ENCODE measurements at places on chromosomes 6 and 20.

DNA sequence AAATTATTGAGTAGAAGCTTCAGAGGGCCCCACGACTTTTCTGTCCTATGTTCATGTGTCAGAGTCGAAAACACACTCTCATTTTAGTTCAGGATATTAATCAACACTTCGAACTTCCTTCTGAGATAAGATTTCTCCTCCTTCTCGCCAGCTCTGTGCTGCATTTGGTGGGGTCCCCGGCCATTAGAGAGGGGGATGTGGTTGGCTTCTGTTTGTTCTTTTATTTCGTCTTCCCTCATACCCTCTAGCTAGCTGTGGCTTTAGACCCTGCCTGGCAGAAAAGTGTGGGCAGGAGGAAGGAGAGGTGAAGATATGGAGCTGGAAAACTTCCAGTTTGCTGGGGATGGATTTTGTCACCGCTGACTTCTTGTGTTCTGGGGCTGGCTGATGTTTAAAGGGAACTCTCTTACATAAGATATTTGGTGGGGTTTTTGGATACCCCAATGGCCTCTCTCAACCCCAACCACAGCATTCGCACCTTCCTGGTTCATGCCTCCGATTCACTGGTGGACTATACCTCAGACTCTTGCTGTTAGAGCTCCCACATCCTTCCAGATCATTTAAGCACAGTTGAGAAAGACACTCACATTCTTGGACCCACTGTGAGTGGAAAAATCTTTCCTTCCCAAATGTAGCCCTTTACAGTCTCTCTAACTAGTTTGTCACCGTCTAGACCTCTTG, 30.7 kb upstream of the TMX4 start:
- DNase-seq: no peak

- DNase-seq: no peak
Observed at GRCh38 chr20:64025826-64026412, 10.1 kb upstream of the C20orf204 start.

- DNase-seq: no peak
Observed at GRCh38 chr6:44522871-44523270, 135.4 kb downstream of the CDC5L start.

GRCh38 chr6:149246691-149247384, 70.7 kb upstream of the TAB2 start:
- DNase-seq: no peak

DNA sequence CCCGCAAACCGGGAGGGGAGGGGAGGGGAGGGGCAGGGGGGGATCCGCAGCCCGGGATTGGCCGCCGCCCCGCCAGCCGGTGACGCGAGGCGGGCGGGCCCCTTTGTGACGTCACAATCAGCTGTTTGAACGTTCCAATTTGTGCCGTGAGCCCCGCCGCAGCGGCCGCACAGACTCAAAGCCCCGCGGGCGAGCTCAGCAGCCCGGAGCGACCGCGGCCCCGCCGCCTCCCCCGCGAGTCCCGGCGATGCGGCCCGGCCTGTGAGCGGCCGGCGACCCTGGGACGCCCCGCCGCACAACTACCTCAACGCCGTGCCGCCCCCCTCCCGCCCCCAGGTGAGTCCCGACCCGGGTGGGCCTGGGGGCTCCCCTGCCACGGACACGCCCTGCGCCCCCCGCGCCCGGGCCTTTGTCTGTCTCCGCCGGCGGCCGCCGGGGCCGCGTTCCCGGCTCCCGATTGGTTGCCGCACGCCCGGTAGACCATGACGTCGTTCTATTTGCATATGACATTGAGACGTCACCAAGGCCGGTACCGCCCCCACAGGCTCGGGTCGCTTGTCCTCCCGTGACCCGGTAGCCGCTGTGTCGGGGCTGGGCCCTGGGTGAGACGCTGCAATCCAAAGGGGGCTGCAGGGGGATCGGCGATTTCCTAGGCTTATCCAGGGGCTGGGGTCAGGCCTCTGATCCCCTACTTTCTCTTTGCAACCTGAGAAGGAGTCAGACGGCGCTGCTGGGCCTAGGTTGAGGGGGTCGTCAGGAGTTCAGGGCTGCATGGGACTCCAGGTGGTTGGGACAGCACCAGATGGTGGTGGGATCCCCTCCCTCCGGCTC, at the start of gene TP53INP2:
Gene TP53INP2 (plus strand): TSS at position 168 of the 831 bp plus-strand sequence. CDS start 4,396 bp downstream, outside the sequence.
- DNase-seq: peak; percentile 95

DNA sequence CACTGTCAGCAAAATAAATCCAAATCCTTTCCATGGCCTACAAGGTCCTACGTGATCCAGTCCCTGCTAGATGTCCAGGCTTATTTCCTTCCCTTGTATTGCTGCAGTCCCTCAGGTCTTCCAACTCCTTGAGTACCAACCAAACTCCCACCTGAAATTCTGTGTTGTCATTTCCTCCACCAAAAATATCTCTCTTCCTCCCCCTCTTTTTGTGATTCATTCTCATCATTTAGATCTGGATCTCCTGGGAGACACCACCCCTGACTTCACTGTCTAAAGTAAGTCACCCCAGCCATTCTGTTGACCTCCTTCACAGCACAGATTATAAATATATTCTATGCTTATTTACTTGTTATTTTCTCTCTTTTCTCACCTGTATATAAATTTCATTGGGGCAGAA, 9.0 kb upstream of the LOC128125822 start:
- no peak for DNase-seq

DNA sequence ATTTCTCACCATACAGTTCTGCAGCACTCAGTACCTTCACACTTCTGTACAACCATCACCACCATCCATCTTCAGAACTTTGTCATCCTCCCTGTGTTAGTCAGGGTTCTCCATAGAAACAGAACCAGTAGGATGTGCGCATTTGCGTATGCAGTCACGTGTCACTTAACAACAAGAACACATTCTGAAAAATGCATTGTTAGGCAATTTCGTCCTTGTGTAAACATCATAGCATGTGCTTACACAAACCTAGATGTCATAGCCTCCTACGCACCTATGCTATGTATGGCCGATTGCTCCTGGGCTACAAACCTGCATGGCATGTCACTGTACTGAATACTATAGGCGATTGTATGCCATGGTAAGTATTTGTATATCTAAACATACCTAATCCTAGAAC, 66.2 kb upstream of the PTPRT start:
- DNase-seq: no peak

- DNase-seq: no peak
Observed at GRCh38 chr20:46215913-46216707, 92.2 kb downstream of the CDH22 start.

DNA sequence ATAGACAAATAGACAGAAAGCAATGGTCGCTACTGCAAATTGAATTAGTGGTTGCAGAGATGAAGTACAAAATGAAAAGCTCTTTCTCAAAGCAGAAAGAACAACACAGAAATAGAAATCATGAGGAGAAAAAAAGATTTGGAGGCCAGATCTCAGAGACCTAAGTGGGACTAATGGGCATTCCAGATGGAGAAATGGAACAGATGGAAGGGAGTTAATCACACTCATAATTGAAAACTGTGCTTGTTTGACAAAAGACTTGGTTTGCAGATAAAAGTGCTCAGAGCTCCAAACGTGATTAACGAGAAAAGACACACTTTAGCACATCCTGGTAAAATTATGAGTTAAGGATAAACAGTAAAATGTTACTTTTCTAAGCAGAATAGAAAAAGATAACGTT, 58.1 kb upstream of the SNRPB2 start:
- DNase-seq: peak; percentile 62

- DNase-seq: peak; percentile 82
Observed at GRCh38 chr20:24964506-24964840, 15.4 kb downstream of the CST7 start.

- DNase-seq: no peak
Observed at GRCh38 chr6:43277643-43278523, 20.2 kb upstream of the SLC22A7 start.

- DNase-seq: no peak
Observed at GRCh38 chr20:57957411-57958049, 247.7 kb upstream of the PMEPA1 start.

- no peak for DNase-seq
Observed at GRCh38 chr20:31543966-31544598, 29.8 kb downstream of the HM13 start.

DNA sequence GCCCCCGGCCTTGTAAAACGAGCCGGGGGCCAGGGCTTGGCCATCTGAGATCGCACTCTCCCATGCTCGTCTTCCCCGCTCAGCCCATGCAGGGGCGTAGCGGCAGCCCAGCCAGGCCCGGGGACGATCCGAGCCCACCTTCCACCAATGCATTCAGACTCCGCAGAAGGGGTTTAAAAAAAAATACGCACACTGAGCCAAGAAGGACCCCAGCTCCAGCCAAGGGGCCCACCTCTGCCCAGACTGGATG, 320 bp downstream of the GSTA4 start:
- peak; percentile 83 for DNase-seq

- peak; percentile 14 for DNase-seq
Observed at GRCh38 chr20:50577175-50578018, 67.2 kb downstream of the PTPN1 start.

DNA sequence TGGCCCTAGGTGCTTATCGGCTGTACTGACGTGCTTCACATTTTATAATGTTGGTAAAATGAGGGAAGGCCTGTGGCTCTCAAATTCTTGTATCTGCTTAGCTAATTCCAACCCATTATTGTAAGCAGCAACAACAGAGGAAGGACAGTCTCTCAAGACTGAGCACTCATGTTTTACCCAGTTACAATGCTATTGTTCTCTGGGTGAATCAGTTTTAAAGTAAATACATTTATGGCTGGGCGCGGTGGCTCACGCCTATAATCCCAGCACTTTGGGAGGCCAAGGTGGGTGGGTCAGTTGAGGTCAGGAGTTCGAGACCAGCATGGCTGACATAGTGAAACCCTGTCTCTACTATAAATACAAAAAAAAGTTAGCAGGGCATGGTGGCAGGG, 194.6 kb downstream of the PRKN start:
- DNase-seq: peak; percentile 35

DNA sequence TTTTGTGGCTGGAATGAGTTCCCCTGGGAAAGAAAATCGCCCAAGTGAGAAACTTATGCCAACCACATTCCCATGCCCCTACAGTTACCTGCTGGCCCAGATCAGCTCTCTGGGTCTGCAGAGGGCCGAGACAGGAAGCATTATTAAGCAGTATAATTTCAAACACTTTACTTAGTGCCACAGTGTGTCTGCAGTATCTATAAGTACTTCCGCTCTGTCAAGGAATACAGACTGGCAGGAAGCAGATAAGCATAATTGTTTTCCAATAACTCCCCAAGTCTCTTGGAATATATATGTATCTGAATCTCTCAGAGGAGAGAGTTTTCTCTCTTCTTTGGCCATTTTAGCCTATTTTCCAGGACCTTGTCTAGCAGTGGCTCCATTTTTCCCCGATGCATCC, 24.9 kb downstream of the SAYSD1 start:
- no peak for DNase-seq

- no peak for DNase-seq
Observed at GRCh38 chr20:51208162-51208561, 185.3 kb upstream of the KCNG1 start.

GRCh38 chr20:10475225-10475624, 40.1 kb downstream of the SLX4IP start:
- DNase-seq: no peak

DNA sequence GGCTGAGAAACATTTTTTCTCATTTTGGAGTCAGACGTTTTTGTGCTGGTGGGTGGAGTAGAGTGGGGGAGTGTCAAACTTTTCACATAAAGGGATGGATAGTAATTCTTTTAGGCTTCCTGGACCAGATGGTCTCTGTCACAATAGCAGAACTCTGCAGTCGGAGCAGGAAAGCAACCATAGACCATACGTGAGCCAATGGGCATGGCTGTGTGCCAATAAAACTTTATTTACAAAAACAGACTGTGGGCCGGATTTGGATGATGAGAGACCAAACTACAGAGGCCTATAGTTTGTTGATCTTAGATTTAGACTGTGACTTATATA, 70.8 kb upstream of the SLC22A23 start:
- peak; percentile 80 for DNase-seq

GRCh38 chr6:21526974-21527373, 66.6 kb upstream of the SOX4 start:
- no peak for DNase-seq

All from NCI-H69 (cell line).